Brain pericyte (primary cell): ENCODE measurements at places on chromosomes 4 and X.

- no peak for DNase-seq
Observed at GRCh38 chr4:8537041-8537461, 43.1 kb upstream of the GPR78 start.

GRCh38 chr4:158316264-158316663 is 106.0 kb downstream of the TMEM144 start:
- no peak for DNase-seq

DNA sequence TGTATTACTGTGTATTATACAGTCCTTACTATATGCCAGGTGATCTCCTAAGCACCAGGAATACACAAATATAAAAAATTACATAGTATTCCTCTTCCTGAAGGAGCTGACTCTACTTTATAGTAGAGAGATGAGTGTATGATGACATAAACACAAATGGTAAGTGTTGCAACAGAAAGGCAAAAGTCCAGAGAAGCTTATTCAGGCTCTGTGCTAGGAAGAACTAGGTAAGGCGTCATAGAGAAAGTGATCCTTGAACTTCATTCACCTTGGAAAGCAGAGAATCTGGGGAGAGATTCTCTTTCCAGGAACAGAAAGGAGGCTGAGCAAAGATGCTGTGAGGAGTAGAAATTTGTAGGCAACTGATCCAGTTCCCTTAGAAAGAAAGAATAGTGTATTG is 115.0 kb upstream of the KCNIP4 start:
- DNase-seq = no peak

- no peak for DNase-seq
Observed at GRCh38 chrX:154607370-154607769, 11.7 kb downstream of the CTAG1B start.

- no peak for DNase-seq
Observed at GRCh38 chrX:12058087-12058486, 80.2 kb upstream of the FRMPD4 start.

GRCh38 chr4:139919004-139919403 is 235.0 kb downstream of the MAML3 start:
- no peak for DNase-seq
